ENCODE measurements at places on chromosomes 12 and 14.
A peak's percentile ranks its signal among the peaks of the same experiment; 100 is the strongest.

DNA sequence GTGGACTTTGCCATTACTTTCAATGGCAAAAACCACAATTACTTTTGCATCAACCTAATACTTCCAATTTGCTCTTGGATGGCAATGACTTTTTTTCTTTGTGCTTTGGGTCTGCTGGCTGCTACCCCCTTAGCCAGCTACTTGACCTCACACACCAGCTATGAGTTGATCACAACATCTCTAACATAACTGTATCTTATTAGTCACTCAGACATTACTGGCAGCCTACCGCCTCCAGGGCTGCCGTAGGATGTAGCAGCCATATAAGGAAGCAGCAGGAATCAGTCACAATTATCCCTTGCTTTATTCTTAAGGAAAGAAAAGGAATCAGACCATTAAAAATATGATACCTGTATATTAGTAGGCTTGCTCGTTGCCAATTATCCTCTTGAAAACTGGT, 260.5 kb downstream of the ADAMTS20 start:
- H3K27ac ChIP-seq: no peak overlapping the region
- H3K4me1 ChIP-seq: no peaks in the 10 kb centered on the region
- no peaks in the 10 kb centered on the region for H3K27me3 ChIP-seq
- no peak overlapping the region for H3K4me3 ChIP-seq

- H3K36me3 ChIP-seq: no peaks in the 10 kb centered on the region
- no peak overlapping the region for H3K27ac ChIP-seq
- H3K27me3 ChIP-seq: no peaks in the 10 kb centered on the region
- no peak overlapping the region for H3K4me3 ChIP-seq
- no peaks in the 10 kb centered on the region for H3K4me1 ChIP-seq
- no peak for DNase-seq
Observed at GRCh38 chr12:102766961-102767360, 150.1 kb downstream of the PAH start.

DNA sequence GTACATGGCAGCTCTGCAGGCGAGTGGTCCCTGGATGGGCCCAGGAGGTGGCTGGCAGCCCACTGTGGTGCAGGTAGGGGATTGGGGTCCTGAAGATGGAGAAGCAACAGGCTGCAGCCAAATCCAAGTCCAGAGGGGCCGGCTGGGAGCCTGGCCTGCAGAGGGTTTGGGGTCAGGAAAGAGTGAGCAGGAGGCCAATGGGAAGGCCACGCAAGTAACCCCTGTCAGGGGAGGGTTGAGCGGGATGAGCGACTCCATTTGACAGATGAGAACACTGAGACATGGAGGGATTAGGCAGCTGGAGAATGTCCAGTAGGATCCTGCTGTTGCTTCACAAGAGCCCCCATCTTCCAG, 136.0 kb downstream of the BCL11B start:
- DNase-seq: no peak
- no peaks in the 10 kb centered on the region for H3K36me3 ChIP-seq
- H3K4me3 ChIP-seq: no peak overlapping the region
- H3K27ac ChIP-seq: no peak overlapping the region

DNA sequence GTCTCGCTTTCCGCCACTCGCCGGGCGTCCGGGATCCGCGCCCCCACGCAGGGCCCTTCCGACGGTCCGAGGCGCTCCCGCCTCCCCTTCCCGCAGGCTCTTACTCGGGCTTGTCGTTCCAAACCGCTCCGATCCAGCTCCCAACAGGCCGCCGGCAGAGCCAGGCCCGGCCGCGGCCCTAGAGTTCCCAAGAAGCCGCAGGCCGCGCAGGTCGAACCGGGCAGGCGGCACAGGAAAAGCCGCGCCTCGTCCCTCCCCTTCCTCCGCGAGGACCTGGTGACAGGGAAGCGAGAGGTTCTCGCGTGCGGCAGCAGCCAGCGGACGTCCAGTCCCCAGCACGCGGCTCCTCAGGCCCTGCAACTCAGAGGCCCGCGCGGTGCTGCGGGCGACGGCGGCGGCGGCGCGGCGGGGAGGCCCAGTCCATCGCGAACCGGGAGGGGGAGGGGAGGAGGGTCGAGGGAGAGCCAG, 272 bp downstream of the HECTD1 start:
- DNase-seq: peak; percentile 80
- H3K27me3 ChIP-seq: no peaks in the 10 kb centered on the region
- no peaks in the 10 kb centered on the region for H3K36me3 ChIP-seq
- H3K4me1 ChIP-seq: peaks cover 19% of the 10 kb centered on the region
- H3K4me3 ChIP-seq: peak overlapping the region; percentile 93
- peak overlapping the region; percentile 98 for H3K27ac ChIP-seq

DNA sequence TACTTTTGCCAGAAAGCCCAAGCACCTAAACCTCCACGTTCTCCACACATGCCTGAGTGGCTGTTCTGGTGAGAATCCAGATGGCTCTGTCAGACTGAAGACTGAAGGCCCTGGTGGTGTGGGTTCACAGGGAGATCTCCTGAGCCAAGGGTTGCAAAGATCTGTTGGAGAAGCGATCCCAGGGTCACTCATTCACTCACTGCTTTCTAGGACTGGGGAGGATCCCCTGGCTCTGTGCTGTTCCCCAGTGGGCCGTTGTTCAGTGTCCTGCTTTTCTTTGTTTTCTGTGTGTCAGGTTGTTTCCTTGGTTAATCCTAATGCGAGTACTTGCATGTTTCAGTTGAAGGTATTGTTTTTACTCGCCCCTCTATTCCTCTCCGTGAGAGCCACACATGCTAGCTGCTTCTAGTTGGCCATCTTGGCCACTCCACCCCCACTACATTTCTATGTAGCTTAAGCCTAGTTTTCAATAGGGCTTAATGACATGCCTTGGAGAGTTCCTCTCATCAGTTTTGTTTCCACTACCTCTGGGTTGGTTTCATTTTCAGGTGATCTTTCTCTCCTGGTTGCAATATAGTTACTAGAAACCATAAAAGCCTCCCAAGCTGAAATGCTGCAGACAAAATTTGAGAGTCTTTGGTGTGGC, 144.5 kb upstream of the SLC38A2 start:
- no peaks in the 10 kb centered on the region for H3K36me3 ChIP-seq
- no peaks in the 10 kb centered on the region for H3K27me3 ChIP-seq
- DNase-seq: no peak
- H3K4me1 ChIP-seq: no peaks in the 10 kb centered on the region
- no peak overlapping the region for H3K27ac ChIP-seq

- H3K27ac ChIP-seq: no peak overlapping the region
- no peaks in the 10 kb centered on the region for H3K4me1 ChIP-seq
- no peak for DNase-seq
- H3K27me3 ChIP-seq: no peaks in the 10 kb centered on the region
- H3K36me3 ChIP-seq: no peaks in the 10 kb centered on the region
Observed at GRCh38 chr14:38039496-38039895, 168.2 kb upstream of the SSTR1 start.

DNA sequence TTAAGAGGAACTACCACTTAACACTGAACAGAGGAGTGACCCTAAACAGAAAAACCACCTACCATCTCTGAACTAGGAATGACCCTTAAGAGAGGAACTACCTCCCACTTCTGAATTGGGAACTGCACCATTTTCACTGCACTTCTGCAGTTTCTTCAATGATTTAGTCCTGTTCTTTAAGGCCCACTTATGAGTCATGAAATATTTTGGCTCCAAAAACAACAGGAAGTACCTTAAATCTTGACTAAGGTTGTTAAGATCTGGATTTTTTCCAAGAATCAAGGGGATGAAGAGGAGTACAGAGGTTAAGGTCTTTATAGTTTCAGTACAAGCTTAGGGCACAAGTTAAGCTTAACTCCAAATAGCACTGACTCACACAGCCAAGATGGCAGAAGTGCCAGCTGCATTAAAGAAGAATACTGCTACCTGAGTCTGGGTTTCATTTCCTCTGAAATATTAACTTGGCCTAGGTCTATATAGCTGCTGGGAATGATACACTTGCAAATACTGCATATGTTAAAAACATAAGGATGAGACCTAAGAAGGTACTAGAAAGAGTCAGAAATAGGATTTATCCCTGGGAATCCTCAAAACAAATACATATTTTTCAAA, 4.2 kb downstream of the NPC2 start:
- no peak for DNase-seq
- H3K27ac ChIP-seq: no peak overlapping the region
- H3K4me1 ChIP-seq: peaks cover 46% of the 10 kb centered on the region
- H3K27me3 ChIP-seq: no peaks in the 10 kb centered on the region
- no peak overlapping the region for H3K4me3 ChIP-seq

GRCh38 chr14:69539631-69540410, 34.9 kb downstream of the CCDC177 start:
- peak; percentile 25 for DNase-seq
- no peak overlapping the region for H3K4me3 ChIP-seq
- H3K27ac ChIP-seq: no peak overlapping the region
- H3K27me3 ChIP-seq: no peaks in the 10 kb centered on the region

GRCh38 chr12:124411281-124411878, 116.5 kb downstream of the RFLNA start:
- H3K36me3 ChIP-seq: no peaks in the 10 kb centered on the region
- no peak overlapping the region for H3K4me3 ChIP-seq
- peak; percentile 72 for DNase-seq
- H3K27me3 ChIP-seq: no peaks in the 10 kb centered on the region
- H3K27ac ChIP-seq: peak overlapping the region; percentile 78

- no peak overlapping the region for H3K4me3 ChIP-seq
- no peaks in the 10 kb centered on the region for H3K4me1 ChIP-seq
- H3K27ac ChIP-seq: no peak overlapping the region
Observed at GRCh38 chr12:11984417-11984816, 86.3 kb upstream of the BCL2L14 start.

DNA sequence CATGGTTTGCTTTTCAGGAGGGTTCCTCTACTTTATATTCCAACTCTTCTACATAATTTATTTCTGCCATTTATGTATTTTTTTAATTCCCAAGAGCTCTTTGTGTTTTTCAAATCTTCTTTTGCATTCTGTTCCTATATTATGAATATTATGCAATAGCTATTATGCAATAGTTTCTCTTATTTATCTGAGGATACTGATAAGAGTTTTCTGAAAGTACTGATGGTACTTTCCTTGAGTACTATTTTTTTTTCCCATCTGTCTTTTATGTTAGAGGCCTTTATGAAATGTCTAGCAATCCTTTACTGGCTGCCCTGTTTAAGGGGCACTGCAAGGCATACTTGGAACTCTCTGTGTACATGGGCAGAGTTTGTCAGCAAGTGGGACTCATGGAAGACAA, 93.4 kb downstream of the SLC41A2 start:
- H3K27me3 ChIP-seq: no peaks in the 10 kb centered on the region
- H3K36me3 ChIP-seq: no peaks in the 10 kb centered on the region
- no peak overlapping the region for H3K27ac ChIP-seq
- DNase-seq: no peak

GRCh38 chr12:6295094-6295811, 15.2 kb upstream of the PLEKHG6 start:
- H3K27me3 ChIP-seq: no peaks in the 10 kb centered on the region
- no peak for DNase-seq
- peak overlapping the region; percentile 29 for H3K27ac ChIP-seq
- H3K4me3 ChIP-seq: no peak overlapping the region
- peaks cover 12% of the 10 kb centered on the region for H3K4me1 ChIP-seq
- no peaks in the 10 kb centered on the region for H3K36me3 ChIP-seq

- H3K36me3 ChIP-seq: no peaks in the 10 kb centered on the region
- no peak overlapping the region for H3K4me3 ChIP-seq
- H3K27me3 ChIP-seq: no peaks in the 10 kb centered on the region
- no peak for DNase-seq
- no peaks in the 10 kb centered on the region for H3K4me1 ChIP-seq
Observed at GRCh38 chr12:75529826-75530225, 18.4 kb upstream of the KRR1 start.

DNA sequence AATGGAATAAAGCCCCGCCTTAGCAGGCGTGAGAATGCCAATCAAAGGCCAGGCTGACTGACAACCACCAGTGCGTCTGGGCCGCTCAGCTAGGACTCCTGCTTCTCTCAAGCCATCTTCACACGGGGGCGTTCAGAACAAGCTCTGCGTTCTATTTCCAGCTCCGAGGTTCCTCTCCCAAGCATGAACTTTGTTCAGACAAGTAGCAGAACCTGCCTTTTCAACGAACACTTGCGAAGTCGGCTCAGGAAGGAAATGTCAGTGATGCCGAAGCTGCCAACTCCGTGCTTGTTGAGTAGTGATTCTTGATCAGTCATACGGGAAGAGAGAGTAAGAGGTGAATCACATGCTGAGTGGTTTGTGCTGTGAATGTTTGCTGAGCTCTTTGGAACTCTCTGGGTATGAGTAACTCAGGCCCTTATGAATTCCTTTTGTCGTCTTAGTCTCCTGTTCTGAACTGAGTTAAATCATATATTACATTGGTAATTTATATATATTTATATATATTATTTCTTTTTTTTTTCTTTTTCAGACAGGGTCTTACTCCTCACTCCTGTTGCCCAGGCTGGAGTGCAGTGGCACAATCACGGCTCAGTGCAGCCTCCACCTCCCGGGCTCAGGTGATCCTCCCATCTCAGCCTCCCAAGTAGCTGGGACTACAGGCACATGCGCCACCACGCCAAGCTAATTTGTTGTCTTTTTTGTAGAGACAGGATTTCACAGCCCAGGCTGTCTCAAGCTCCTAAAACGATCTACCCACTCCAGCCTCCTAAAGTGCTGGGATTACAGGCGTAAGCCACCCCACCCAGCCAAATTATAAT, 29.4 kb upstream of the BCL7A start:
- no peaks in the 10 kb centered on the region for H3K4me1 ChIP-seq
- H3K27ac ChIP-seq: no peak overlapping the region
- H3K36me3 ChIP-seq: no peaks in the 10 kb centered on the region

- H3K4me3 ChIP-seq: no peak overlapping the region
- no peaks in the 10 kb centered on the region for H3K36me3 ChIP-seq
- no peaks in the 10 kb centered on the region for H3K27me3 ChIP-seq
- no peak for DNase-seq
Observed at GRCh38 chr12:51326698-51327439, 2.9 kb upstream of the BIN2 start.

DNA sequence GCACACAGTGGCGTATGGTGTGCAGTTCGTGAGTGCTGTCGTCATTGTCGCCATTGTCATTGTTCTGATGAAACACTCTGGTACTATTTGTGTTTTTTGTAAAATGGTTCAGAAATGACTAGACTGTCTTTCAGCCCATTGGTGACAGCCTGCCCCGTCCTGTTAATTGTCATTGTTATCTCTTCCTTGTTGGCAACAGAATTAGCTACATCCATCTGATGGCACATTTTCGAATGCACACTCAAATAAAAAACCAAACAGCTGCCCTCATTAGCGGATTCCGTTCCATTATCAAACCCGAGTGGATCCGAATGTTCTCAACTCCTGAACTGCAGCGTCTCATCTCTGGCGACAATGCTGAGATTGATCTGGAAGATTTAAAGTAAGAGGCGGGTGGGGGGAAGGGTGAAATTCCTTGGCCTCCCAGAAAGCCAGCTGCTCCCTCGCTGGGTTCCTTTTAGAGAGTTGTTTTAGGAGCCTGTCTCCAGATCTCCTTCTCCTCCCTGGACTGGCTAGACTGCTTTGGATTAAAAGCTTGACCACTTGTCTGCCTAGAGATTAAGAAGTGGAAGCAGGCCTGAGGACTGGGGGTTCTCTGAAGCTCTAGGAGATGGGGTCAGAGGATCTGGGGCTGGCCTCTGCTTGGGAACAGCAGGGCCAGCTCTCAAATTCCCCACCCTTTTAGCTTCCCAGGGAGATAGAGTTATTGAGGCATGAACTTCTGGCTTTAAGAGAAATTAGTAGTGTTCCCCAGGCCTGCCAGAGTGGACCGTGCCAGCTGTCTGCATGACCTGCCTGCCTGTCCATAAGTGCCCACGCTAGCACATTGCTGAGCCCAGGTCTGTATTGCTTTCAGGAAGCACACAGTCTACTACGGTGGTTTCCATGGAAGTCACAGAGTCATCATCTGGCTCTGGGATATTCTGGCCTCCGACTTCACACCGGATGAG, 43.3 kb downstream of the MMAB start:
- H3K27me3 ChIP-seq: no peaks in the 10 kb centered on the region
- DNase-seq: no peak
- H3K27ac ChIP-seq: no peak overlapping the region
- no peaks in the 10 kb centered on the region for H3K4me1 ChIP-seq
- peaks cover 34% of the 10 kb centered on the region for H3K36me3 ChIP-seq
